ENCODE measurements at places on chromosomes 13 and 19.
A peak's percentile ranks its signal among the peaks of the same experiment; 100 is the strongest.

GRCh38 chr13:46810440-46810839 is 13.5 kb upstream of the ESD start:
- no peak for DNase-seq

GRCh38 chr13:50126993-50127725 is 111.9 kb downstream of the KCNRG start:
- peak; percentile 87 for DNase-seq

- DNase-seq = no peak
Observed at GRCh38 chr13:23500849-23501248, 67.3 kb upstream of the SACS start.

DNA sequence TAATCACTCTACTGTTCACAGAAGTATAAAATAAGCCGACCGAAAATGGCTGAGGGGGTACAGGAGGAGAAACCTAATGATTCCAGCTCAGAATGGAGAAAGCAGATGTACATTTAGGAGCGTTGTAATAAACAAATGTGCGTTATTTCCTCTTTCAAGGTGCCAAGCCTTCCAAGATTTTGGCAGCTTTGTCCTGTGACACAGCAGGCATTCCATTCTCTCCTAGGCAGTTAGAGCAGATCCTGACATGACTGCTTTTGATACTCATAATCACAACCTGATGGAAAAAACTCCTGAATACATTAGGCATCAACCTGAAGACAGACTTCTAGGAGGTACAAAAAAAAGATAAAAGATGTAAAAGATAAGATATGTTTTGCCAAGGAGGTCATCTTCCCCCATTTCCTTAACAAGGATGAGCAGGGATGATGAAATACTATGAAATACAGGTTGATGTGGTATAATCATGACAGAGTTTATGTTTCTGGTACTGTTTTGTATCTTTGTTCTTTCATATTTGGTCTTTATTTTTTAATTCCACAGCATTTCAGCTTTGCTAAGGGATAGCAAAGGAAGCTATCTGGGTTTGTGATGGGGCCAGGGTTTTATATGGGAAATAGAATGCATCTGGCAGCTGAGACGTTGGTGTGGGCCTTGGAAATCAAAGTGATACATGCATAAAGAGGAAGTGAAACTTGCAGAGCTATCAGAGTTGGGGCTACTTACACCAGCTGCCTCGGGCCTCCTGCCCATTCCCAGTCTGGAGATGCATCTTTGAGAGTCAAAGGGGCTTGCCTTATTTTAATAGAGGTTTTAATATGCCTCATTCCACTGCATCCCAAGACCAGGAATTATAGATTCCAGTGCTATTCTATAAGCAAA is 222.5 kb downstream of the OXGR1 start:
- no peak for DNase-seq

DNA sequence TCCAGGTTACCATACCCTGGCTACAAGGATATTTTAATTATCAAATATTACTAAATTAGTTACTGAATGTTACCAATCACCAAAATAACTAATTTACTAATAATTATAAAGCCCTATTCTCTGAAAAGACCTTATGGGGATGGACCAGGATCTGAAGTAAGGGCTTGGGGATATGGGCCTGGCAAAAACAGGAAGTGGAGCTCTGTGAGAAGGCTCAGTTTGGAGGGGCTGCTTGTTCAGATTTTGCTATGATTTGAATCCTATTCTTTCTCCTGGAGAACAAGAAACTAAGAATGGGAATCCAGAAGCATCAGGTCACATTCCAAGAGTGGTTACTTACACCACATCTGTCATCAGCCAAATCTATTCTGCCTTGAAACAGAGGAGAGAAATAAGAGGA is 148.1 kb downstream of the DNAJC15 start:
- DNase-seq = no peak

- no peak for DNase-seq
Observed at GRCh38 chr13:44757671-44758070, 181.5 kb upstream of the TSC22D1 start.

GRCh38 chr19:35135389-35135909 is 590 bp upstream of the LGI4 start:
- peak; percentile 87 for DNase-seq

GRCh38 chr13:64553411-64554129 is 2676.6 kb downstream of the PCDH9 start:
- DNase-seq = no peak

GRCh38 chr19:19094513-19094912 is 30.7 kb downstream of the SLC25A42 start:
- DNase-seq = no peak

- no peak for DNase-seq
Observed at GRCh38 chr13:36630181-36630803, 43.5 kb upstream of the SERTM1 start.

GRCh38 chr13:45278096-45278645 is 62.8 kb downstream of the TPT1 start:
- DNase-seq = no peak

DNA sequence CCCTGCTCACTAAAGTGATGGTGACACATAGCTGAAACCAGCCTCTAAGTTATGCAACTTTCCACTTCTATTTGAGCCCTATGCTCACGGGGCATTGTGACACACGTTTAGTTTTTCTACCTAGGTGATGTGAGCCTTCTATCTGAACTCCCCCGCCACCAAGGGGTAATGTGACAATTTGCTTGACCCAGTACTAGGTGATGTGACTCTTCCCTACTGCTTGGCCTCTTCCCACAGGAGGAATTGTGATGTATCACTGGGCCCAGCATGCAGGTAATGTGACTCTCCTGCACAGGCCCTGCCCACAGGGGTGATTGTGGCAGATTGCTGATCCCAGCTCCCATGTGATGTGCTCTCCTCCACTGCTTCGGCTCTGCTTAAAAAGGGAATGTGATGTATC is 42.7 kb upstream of the ZNF43 start:
- DNase-seq = no peak

Data from activated effector memory CD4-positive, alpha-beta T cell treated with anti-CD3 and anti-CD28 coated beads, Interleukin-2, amount 50 U/mL, for 16 hours (primary cell).